ENCODE measurements at places on chromosomes 12 and 14.

GRCh38 chr12:128844031-128844635, 9.1 kb upstream of the GLT1D1 start:
- DNase-seq: peak; percentile 13

DNA sequence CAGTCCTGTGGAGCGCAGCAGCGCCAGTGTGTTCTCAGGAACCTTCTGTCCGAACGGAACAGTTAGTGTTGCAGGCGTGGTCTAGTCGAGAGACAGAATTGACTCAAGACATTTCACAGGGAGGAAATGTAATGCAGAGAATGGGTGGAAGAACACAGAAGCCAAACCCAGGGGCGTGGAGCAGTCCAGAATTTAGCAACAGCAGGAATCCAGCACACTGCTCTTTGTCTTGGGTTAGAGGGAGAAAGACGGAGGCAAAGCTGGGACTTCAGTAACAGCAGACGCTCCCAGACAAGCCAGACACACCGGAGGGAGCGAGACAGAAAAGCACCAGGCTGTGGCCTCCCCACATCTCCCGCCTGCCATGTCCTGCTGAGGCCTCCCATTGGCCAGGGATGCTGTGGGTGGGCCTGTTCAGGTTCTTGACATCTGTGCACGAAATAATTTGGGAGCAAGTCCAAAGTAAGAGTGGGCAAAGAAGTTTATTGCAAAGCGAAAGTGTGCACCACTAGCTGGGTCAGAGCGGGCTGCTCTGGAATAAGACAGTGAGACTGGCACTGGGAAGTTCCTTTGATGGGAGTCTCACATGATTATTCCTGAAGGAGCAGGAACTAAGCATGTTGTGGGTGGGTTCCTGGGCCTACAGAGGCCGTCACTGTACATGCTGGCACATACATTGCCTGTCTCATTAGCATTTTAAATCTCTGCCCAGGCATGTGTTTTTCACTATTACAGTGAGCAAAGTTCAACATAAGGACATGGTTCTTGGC, 339.3 kb upstream of the SFSWAP start:
- no peak for DNase-seq

DNA sequence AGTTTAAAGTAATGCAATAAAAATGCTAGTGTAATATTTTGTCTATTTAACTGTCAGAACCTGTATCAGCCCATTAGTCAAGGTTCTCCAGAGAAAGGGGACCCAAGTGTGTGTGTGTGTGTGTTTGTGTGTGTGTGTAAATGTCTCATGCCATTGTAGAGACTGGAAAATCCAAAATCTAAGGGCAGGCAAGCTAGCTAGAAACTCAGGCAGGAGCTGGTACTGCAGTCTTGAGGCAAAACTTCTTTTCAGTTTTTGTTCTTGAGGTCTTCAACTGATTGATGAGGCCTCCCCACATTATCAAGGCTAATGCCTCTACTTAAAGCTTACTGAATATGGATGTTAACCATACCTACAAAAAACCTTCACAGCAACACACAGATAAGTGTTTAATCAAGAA, 126.7 kb downstream of the PRKD1 start:
- no peak for DNase-seq

GRCh38 chr12:115046805-115047204, 362.8 kb upstream of the TBX3 start:
- no peak for DNase-seq

DNA sequence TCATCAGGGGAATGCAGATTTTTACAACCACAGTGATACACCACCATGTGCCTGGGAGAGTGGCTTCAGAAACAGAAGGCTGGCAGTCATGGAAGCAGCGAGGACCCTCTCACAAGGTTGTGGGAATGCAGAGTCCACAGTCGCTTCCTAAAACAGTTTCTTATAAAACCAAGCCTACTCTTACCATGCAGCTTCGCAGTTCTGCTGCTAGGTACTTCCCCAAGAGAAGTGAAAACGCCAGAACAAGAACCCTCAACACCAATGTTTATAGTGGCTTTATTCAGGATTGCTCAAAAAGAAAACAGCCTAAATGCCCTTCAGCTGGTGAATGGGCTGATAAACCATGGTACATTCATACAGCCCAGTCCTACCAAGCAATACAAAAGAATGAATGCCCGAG, 87.2 kb downstream of the DDX51 start:
- no peak for DNase-seq

- DNase-seq: no peak
Observed at GRCh38 chr12:103130564-103130963, 173.1 kb downstream of the ASCL1 start.

GRCh38 chr14:33369972-33370371, 431.3 kb downstream of the NPAS3 start:
- DNase-seq: no peak

GRCh38 chr12:4443616-4444015, 2.0 kb downstream of the FGF6 start:
- no peak for DNase-seq

GRCh38 chr14:100091386-100091785, 26.2 kb downstream of the EVL start:
- DNase-seq: no peak

GRCh38 chr12:85413266-85413665, 133.2 kb downstream of the ALX1 start:
- no peak for DNase-seq

GRCh38 chr14:48537600-48537999, 862.2 kb upstream of the MDGA2 start:
- DNase-seq: no peak

DNA sequence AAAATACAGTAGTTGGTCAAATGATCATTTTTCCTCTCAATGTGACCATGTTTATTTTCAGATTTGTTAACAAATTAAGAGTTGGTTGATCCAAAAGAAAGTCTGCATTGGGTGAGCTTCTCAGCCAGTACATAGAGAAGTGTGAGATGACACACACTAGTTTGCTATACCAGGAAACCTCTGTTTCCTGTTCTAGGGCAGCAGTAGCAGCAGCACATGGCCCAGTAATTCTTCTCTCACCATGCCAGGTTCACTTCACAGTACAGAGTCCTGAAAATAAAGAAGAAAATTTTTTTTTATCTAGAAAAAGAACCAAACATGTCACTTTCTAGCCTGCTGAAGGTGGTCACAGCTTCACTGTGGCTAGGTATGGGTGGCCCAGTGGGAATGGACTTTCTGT, 250.2 kb upstream of the OR4E1 start:
- DNase-seq: no peak

DNA sequence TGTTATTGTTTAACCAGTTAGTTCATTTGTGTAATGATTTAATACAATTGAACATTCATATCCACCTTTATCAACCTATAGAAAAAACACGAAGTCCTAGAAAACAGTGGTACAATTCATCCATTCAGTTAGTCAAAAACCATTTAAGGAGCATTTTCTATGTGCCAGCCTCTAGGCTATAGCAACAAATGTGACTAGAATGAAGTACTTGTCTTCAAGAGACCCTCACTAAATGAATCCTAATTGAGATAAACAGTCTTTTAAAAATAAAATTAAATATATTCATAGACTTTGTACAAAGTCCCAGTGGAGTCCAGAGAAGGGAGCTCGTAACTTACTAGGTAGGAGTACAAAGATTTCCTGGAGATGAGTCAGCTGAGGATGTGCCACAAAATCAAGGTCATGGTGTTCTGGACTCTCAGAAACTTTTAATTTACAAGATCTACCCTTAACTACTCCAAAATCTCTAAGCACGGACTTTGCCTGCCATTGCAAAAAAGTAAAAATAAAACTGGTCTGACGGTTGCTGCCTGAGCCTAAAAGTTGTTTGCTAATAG, 430.7 kb upstream of the DCN start:
- DNase-seq: no peak

DNA sequence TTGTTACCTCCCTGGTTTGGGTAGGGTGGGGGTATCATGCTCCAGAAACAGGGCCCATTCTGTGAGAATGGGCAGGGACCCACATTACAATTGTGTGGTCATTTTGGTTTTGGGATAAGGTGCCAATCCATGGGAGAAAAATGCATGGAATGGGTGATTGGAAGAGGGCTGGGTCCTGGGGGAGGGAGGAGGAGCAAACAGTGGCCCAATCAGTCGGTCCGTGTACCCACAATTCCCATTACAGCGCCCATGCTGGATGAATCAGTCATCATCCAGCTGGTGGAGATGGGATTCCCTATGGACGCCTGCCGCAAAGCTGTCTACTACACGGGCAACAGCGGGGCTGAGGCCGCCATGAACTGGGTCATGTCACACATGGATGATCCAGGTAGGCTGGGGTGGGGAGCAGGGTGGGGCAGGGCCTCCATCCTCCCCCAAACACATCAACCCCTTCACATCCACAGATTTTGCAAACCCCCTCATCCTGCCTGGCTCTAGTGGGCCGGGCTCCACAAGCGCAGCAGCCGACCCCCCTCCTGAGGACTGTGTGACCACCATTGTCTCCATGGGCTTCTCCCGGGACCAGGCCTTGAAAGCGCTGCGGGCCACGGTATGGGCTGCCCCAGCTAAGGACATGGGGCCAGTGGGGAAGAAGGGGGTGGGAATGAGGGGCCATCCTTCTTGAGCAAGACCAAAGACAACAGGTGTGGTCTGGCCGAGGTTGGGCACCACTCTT, 3.6 kb upstream of the TPI1 start:
- DNase-seq: no peak

DNA sequence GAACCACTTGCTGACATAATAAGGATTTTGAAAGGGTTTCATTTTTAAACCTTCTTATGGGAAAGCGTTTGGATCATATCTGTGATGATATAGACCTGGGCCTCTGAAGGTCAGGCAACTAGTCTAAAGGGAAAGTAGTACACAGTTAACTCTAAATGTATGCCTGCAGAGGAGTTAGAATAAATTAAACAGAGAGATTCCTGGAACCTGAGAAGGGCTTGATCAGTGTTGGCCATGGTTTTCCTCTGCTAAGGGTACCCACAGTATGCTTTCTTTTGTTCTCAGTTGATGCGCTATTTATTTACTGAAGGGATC, 14.4 kb upstream of the POLR3B start:
- no peak for DNase-seq

DNA sequence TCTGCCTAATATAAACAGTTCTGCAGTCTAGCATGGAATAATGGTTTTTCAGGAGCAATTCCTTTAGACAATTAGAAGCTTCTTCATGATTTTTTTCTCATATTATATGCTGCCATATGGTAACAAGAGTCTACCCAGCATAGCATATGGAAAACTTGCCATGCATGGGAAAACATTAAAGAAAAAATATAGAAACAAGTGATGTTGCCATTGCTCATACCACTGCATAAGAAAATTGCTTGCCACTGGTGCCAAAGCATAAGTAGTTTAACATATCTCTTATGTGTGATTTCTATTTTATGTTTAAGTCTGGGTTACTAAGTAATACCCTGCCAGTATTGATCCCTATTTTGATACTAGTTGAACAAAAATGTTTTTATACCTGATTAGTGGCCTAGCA, 171.2 kb downstream of the CCDC59 start:
- DNase-seq: no peak

DNA sequence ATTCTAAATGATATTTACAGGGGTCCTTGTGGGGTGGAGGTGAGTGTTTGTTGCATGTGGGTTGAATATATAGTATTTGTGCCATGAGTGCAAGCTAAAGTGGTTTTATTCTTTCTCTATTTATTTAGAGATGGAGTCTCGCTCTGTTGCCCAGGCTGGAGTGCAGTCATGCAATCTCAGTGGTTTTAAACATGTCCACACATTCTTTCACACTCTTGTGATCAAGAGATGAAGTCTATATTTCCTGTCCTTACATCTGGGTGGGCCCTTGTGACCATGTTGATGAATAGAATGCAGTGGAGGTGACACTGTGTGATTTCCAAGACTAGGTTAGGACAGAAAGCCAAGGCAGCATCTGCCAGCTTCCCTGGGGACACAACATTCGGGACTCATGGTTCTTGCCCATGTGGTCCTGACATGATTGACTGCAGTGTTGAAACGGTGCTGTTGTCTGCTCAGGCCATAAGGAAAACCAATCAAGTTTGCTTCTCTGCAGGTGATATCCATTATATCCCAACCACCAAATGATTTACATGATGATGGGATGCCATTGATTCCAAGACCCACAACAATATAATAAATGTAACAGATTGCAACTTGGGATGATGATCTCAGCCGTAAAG, 172.6 kb downstream of the SUDS3 start:
- DNase-seq: no peak

- DNase-seq: peak; percentile 59
Observed at GRCh38 chr12:1575408-1576401, 18.7 kb downstream of the FBXL14 start.

DNA sequence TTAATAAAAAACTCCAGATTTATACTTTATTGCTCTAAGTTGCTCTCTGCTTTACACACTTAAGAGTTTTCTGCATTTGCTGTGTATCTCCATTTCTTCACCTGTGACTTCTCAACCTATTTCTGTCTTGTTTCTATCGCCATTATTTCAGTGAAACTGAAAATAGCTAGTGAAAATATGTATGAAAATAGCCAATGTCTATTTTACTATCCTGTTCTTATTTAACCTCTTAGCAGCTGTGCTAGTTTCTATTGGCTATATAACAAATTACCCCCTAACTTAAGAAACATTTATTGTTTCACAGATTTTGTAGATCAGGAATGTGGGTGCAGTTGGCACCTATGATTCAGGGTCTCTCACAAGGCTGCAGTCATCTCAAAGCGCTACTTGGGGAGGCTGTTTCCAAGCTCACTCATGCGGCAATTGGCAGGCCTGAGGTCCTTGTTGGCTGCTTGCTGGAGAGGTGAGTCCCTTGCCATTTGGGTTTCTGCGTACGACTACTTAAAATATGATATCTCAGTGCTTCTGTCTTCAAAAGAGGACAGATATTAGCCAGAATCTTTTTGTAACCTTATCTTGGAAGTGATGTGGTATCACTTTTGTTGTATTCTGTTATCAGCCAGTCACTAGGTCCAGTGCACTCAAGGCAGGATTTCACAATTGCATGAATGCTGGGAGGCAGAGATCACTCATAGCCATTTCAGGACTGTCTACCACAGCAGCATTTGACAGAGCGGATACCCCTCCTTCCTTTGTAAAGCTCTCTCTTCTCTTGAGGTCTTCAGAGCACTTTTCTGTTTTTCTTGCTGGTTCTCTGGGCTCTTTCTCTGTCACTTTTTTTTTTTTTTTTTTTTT, 7.2 kb downstream of the ERC1 start:
- DNase-seq: no peak

- peak; percentile 69 for DNase-seq
Observed at GRCh38 chr12:58346032-58346632, 404.8 kb downstream of the ATP23 start.

- no peak for DNase-seq
Observed at GRCh38 chr12:130240831-130241590, 78.7 kb downstream of the FZD10 start.
